ENCODE measurements at places on chromosomes 4 and X. TPM values are rescaled to one million over a fixed set of nuclear protein-coding genes. Genes with fewer than 3 reads are reported as not detected.
A peak's percentile ranks its signal among the peaks of the same experiment; 100 is the strongest.

PRICKLE3 gene
- 16.7 TPM for total RNA-seq

CASP3 gene
- total RNA-seq: 72.0 TPM

REELD1 gene
- not detected for total RNA-seq

ANXA10 gene
- total RNA-seq: not detected

PCDH7 gene
- total RNA-seq: not detected

YY2 gene
- total RNA-seq: 2.5 TPM

TDO2 gene
- 0.18 TPM for total RNA-seq

GRCh38 chr4:17647927-17648326 is 33.5 kb downstream of the MED28 start:
- DNase-seq: no peak

DNA sequence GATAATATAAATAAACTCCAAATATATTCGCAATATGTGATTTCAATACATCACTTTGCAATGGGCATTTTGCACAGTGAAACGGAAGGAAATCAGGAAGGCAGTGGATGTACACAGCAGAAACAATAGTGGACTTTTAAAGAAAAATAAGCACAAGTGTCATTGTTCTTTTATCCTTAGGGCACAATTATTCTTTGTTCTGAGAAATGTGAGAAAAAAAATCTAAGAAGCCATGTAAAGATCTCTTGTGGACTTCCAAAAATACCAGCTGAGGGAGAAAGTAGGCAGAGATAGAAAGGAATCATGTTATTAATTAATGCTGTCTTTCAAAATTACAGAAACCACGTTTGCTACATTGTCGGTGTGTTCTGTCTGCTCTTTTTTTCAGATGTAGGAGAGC is 17.6 kb upstream of the PRRG1 start:
- no peak for DNase-seq

DNA sequence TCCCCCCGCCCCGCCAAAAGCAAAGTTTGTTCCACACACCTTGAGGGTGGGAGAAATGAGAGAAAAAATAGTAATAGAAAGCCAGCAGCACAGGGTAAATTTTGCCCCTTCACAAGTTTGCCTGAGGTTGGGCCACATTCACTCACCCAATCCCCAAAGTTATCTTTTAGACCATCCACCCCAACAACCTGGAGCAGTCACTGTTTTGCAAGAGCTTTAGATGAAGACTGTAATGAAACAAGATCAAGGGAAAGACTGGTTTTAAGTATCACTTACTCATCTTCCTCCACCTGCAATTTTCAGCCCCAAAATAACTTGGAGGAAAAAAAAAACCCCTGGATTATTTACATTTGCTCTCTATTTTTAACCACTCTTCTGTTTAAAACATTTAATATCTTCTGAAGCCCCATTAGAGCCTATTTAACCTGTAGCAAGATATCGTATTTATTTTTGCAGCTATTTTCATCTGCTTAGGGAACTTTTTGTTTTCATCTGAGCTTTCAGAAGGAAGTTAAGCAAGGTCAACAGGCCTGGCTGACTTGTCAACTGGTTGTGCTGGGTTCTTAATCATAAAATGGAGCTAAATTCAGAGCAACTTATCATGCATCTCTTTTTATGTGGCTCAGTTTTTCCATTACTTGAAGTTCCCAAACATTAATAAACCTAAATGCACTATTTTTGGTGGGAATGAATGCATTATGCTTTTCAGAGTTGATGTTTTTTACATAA is 24.6 kb upstream of the TBL1X start:
- no peak for DNase-seq

DNA sequence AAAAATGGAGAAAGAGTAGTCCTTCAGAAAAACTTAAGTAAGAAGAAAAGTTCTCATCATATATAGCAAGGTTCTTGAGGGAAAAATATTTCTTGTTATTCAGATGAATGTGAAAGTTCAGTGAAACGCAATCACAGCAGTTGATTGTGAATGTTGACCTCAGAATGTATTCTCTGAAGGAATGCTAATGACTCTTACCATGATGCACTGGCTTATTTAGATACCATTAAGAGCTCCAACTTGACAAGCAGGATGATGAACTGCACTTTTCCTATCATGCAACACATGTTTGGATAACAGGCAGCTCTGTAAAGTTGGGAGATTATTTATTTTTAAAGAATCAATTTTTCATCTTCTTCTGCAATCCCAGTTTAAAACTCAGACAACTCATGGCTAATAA is 115.5 kb upstream of the MYOZ2 start:
- DNase-seq: no peak

DNA sequence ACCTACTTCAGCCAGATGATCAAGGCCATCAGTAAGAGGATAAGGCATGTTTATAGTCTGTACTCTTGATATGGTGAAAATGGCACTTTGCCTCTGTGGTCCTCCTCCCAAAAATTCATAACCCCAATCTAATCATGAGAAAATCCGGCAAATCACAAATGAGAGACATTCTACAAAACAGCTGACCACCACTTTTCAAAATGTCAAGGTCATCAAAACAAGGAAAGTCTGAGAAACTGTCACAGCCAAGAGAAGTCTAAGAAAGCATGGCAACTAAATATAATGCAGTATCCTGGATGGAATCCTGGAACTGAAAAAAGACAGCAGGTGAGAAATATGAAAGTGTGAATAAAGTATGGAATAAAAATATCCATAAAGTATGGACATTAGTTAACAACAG is 226.6 kb upstream of the INTU start:
- no peak for DNase-seq

- peak; percentile 41 for DNase-seq
These were observed 6.7 kb upstream of the HSD17B10 start for GRCh38 chrX:53440621-53441517.

- DNase-seq: no peak
These were observed 95.7 kb upstream of the ACSL1 start for GRCh38 chr4:184921456-184921855.

GRCh38 chrX:118493016-118493415 is 2.6 kb upstream of the DOCK11 start:
- DNase-seq: no peak
